ENCODE measurements at places on chromosomes 16 and 17. TPM values are rescaled to one million over a fixed set of nuclear protein-coding genes. Genes with fewer than 3 reads are reported as not detected.

The PITPNM3 gene
- total RNA-seq = 2.8 TPM

The ZNF821 gene
- 16.8 TPM for total RNA-seq

The TMEM220 gene
- total RNA-seq = 5.3 TPM

The HOXB7 gene
- not detected for total RNA-seq

The CASKIN1 gene
- total RNA-seq = 1.5 TPM

The MAF gene
- 1.9 TPM for total RNA-seq

The SLC35G6 gene
- total RNA-seq = not detected

The SEPHS2 gene
- 9.8 TPM for total RNA-seq

The MAP1LC3B gene
- total RNA-seq = 15.8 TPM

The SOX15 gene
- 44.0 TPM for total RNA-seq

The IRX5 gene
- 1.5 TPM for total RNA-seq

The AGRP gene
- 1.1 TPM for total RNA-seq

The PYCARD gene
- 35.2 TPM for total RNA-seq

The ABCC12 gene
- not detected for total RNA-seq

The SSTR5 gene
- 0.21 TPM for total RNA-seq

The TLK2 gene
- 57.6 TPM for total RNA-seq

The TP53TG3F gene
- total RNA-seq = not detected

The DNASE1L2 gene
- total RNA-seq = 0.48 TPM

The TRIM65 gene
- total RNA-seq = 66.4 TPM

The SEC14L5 gene
- total RNA-seq = 2.4 TPM

The KRTAP1-1 gene
- not detected for total RNA-seq

The DNAI2 gene
- not detected for total RNA-seq

The FNDC8 gene
- 0.55 TPM for total RNA-seq

The EME1 gene
- total RNA-seq = 21.7 TPM

The KRT20 gene
- not detected for total RNA-seq

The NPIPB6 gene
- total RNA-seq = 0.81 TPM

The ADAD2 gene
- 0.78 TPM for total RNA-seq

The CCL3 gene
- not detected for total RNA-seq

The NHERF2 gene
- total RNA-seq = 14.0 TPM

The HYDIN gene
- 0.63 TPM for total RNA-seq

The SLC16A13 gene
- total RNA-seq = 0.48 TPM

The COASY gene
- 59.2 TPM for total RNA-seq

The FN3K gene
- 3.8 TPM for total RNA-seq

The ITGB4 gene
- 0.28 TPM for total RNA-seq

The INPP5K gene
- total RNA-seq = 20.7 TPM

The ZFP3 gene
- total RNA-seq = 0.96 TPM

The SPAG5 gene
- 166 TPM for total RNA-seq

The LGALS9B gene
- not detected for total RNA-seq

The ACE gene
- total RNA-seq = 7.6 TPM

The MBTD1 gene
- 30.5 TPM for total RNA-seq

Data from H7 (cell line).